ENCODE measurements at places on chromosomes 3 and 15. TPM values are rescaled to one million over a fixed set of nuclear protein-coding genes. Genes with fewer than 3 reads are reported as not detected.

Gene RARB
- total RNA-seq = 17.6 TPM

Gene SUSD5
- 0.93 TPM for total RNA-seq

Gene MUC20
- not detected for total RNA-seq

Gene HLTF
- 40.3 TPM for total RNA-seq

Gene SNTN
- total RNA-seq = not detected

Gene C3orf22
- total RNA-seq = not detected

Gene KAT2B
- 18.2 TPM for total RNA-seq

Gene ADCY5
- not detected for total RNA-seq

Gene SMCO1
- total RNA-seq = not detected

Gene PRKCD
- 5.8 TPM for total RNA-seq

Gene XIRP1
- not detected for total RNA-seq

Gene LRRIQ4
- total RNA-seq = 0.07 TPM

Gene TMEM108
- total RNA-seq = 0.29 TPM

Gene TMED3
- total RNA-seq = 111 TPM

Gene POTEB2
- total RNA-seq = not detected

Gene MYO5C
- total RNA-seq = 11.7 TPM

Gene MUSTN1
- total RNA-seq = not detected

Gene BCL2A1
- total RNA-seq = 1.9 TPM

Gene LTF
- not detected for total RNA-seq

Gene MORC1
- total RNA-seq = not detected

Gene SIN3A
- 51.0 TPM for total RNA-seq

Gene KLHL6
- total RNA-seq = 15.7 TPM

Gene CHRNA5
- total RNA-seq = 19.1 TPM

Gene GHSR
- not detected for total RNA-seq

Gene DET1
- total RNA-seq = 6.3 TPM

Gene SEMA3F
- 75.3 TPM for total RNA-seq

Gene SAMMSON
- not detected for total RNA-seq

Gene GOLGA8J
- total RNA-seq = not detected

Gene POLQ
- total RNA-seq = 15.7 TPM

Gene CLSTN2
- 0.07 TPM for total RNA-seq

Gene SLC12A1
- total RNA-seq = not detected

Gene RMDN3
- total RNA-seq = 28.3 TPM

Gene SLC2A2
- total RNA-seq = not detected

Gene MAGEL2
- total RNA-seq = not detected

Gene AGBL1
- not detected for total RNA-seq

Gene SLC51A
- total RNA-seq = not detected

Gene CORO2B
- 3.7 TPM for total RNA-seq

Gene CKMT1B
- not detected for total RNA-seq

Gene PPCDC
- total RNA-seq = 11.2 TPM

Gene ARHGAP31
- 75.4 TPM for total RNA-seq

Gene COLQ
- total RNA-seq = 1.1 TPM
